ENCODE measurements at places on chromosomes 7 and 10. TPM values are rescaled to one million over a fixed set of nuclear protein-coding genes. Genes with fewer than 3 reads are reported as not detected.

DNA sequence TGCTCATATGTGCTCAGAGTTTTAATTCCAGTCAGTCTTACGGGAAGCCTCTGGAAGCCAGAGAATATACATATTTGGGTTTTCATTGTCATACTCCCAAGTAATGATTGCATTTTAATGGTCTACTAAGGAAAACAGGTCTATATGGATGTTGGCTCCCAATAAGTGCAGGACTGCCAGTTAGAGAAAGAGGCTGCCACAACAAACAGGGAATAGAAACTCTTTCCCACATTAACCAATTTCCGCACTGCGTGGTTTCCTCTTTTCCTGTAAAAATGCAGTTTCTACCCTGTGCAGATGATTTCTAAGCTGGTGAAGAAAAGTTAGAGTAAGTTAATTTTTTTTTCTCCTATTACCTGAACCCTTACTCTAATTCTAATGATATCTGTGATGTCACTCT lies 78.2 kb downstream of the CCSER2 start:
- DNase-seq: no peak

GRCh38 chr7:83032195-83032594 lies 130.5 kb downstream of the PCLO start:
- DNase-seq: no peak

DNA sequence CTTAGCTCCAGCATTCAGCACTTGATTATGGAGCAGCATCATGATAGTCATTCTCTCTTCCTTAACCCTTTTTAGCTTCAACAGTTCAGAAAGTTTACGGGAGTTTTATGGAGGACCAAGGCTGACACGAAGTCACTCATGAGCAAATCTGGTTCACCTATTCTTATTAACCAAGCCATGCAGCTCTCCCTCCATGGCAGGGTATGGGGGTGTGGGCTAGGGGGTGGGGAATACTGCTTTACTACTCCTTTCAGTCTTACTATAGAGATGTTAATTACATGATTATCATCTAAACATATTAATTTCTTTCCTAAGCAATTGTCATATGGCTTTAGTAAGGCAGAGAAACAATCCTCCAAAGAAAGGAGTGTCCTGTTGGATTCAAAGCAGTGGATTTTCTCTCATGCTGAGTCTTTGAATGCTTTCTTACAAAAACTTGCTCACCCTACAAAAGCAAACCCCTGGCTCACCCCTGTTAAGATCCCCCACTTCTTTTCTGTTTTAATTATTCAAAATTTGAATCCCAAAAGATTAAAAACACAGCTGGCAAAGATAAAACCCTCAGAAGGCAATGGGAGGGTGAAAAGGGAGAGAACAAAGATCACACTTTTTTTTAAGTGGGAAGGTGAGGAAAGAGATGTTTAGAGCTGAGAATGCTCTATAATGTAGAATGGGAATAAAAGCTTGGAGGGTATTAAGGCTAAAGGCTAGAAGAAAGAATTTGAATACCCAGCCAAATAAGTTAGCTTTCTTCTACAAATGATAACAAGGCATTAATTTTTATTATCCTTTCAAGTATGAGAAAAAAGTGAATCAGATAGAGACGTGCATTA lies 46.4 kb upstream of the SEMA3E start:
- no peak for DNase-seq

DNA sequence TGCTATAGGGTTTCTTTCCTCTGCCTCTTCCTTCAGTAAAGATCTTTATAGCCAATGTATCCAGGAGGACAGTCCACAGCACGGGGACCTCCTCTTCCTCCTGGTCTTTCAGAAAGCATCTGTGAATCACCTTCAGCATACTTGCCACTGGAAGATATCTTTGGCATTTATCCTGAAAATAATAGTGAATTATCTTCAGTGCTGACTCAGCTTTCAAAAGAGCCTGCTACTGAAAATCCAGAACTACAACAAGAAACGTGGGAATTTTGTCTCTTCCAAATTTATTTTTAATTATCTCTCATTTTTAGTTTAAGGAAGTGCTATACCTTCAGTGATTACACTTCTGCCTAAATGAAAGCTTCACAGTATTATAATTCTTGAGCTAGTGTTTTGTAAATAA lies 7.6 kb upstream of the UNC5B start:
- DNase-seq: no peak

DNA sequence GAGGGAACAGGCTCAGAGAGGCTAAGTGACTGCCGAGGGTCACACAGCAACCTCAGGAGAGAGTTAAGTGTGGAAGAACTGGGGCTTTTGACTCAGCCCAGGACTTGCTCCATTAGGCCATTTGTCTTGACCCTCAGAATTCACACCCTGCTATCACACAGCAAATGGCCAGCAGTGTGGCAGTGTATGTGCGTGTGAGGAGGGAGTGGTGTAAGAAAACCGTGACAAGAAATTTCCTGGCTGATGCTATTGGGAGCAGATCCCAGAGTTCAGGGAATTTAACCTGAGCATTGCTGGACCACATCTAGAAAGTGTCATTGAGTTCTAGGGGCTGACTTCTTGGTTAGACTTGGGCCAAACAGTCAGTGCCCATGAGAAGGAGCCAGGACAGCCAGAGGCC lies 18.4 kb downstream of the VWA2 start:
- peak; percentile 37 for DNase-seq

GRCh38 chr7:77258014-77258413 lies 58.4 kb upstream of the FGL2 start:
- no peak for DNase-seq

DNA sequence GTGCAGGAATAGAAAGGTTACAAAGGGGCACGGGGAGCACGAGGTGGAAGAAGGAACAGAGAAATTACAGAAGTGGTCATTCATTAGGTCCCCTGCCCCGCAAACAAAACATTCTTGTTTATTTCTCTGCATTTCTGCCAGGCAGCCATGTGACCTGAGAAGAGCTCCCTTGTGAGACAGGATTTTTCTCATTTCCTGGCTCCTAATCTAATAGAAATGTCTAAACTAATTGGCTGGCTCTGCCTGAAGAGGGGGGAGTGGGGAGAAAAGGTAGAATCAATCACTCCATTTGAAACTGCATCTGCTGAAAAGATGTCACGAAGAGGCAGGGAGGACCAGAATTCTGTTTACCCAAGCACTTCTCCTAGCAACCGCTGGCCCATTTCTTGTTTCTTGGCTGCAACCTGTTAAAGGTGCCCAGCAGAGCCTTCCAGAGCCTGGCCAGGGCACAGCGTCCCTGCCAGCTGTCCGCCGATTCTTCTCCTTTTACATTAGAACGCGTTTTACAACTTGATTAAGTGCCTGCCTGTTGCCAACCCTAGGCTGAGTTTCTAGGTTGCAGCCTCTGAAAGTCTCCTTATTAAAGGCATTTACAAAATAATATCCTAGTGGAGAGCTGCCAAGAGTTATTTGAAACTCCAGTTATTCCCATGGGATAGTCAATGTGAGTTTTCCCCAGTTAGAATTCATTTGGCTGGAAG lies 1227.6 kb downstream of the TYW1 start:
- no peak for DNase-seq

- no peak for DNase-seq
Observed at GRCh38 chr7:26367219-26367711, 75.6 kb downstream of the SNX10 start.

DNA sequence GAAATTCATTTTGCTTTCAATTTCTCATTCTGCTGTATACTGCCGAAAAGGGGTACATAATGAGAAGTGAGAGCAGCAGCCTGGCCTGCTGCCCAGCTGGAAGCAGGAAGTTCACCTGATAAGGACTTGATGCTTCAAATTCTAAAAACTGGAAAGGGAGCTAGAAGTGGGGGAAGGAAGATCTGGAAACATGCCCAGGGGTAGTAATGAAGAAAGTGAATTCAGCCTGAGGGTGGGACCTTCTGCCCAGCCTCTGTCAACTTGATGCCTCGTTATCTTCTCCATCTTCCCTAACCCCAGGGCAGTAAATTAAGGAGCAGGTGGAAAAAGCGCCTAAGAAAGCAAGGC lies 69.4 kb downstream of the ARMH3 start:
- no peak for DNase-seq

- no peak for DNase-seq
Observed at GRCh38 chr10:117550076-117550475, 7.5 kb downstream of the EMX2 start.

DNA sequence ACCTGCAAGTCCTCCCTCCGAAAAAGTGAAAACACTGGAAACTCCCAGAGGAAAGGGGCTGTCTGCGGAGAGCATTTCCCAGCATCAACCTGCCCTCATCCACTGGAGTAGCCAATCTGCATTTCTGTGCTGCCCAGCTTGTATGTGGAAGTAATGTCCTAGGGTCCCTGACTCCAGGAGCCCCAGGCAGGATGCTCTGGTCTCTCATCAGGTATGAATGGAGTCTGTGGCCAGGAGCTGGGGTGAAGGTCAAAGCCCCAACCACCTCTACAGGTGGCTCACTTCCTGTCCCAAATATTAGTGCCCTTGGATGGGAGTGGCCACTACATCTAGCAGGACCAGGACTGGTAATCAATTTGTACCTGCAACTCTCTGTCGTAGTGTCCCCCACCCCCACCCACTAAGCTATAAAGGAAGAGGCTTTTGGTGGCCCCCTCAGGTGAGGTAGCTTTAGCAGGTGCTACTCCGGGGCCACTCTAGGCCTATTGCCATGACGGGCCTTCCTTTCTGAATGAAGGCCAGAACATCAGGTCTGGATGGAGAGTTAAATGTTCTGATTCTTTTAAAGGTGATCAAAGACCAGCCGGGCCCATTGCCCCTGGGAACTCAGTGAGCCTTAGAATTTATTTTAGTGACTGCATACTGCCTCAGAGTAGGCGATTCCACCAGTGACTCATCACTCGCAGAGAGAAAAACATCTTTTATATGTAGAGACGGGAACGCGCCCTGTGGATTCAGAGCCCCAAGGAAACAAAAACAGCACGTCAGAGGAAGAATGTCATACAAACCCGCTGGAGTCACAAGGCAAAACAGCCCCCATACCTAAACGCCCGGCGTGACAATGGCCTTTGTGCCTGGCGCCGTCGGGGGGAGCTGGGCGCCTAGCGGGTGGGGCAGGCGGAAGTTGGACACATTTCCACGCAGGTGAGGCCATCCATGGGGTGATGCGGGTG lies 13.0 kb downstream of the EN2 start:
- DNase-seq: no peak

GRCh38 chr10:100645091-100645490 lies 100.3 kb upstream of the PAX2 start:
- no peak for DNase-seq

DNA sequence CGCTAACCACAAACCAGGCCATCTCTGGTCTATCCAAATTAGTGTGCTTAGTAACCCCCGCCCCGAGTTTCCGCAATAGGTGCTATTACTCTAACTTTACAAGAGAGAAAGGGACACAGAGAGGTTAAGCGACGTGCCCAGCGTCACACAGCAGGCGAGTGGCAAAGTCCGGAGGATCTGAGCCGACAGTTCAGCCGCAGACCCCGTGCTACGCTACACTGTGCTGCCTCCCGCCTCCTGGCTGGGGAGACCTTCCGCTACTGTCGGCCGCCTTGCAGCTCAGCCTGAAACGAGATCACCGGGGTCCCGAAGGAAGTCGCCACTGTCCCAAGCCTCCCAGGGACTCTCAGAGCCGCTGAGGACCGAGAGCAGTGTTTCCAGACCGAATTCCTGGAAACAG lies 799 bp downstream of the INTS1 start:
- no peak for DNase-seq

- DNase-seq: no peak
Observed at GRCh38 chr7:57404343-57404966, 45.5 kb upstream of the ZNF716 start.

DNA sequence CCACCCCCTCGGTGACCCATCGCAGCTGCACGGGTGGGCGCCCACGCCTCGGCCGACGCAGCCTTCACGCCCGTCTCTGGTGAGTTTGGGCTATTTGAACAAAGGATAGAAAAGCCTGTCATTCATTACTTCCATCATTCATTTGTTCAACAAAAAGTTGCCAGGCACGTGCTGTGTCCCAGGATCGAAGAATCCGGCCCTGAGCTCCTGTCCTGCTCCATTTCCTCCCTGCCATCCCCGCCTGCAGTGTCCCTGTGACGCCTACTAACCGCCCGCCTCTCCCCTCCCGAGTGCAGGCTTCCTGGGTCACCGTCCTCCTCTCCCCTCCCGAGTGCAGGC lies 340.1 kb downstream of the WDR37 start:
- no peak for DNase-seq

GRCh38 chr7:151707105-151707469 lies 169.8 kb downstream of the PRKAG2 start:
- DNase-seq: no peak

GRCh38 chr10:112330162-112330561 lies 43.8 kb upstream of the ACSL5 start:
- DNase-seq: no peak

DNA sequence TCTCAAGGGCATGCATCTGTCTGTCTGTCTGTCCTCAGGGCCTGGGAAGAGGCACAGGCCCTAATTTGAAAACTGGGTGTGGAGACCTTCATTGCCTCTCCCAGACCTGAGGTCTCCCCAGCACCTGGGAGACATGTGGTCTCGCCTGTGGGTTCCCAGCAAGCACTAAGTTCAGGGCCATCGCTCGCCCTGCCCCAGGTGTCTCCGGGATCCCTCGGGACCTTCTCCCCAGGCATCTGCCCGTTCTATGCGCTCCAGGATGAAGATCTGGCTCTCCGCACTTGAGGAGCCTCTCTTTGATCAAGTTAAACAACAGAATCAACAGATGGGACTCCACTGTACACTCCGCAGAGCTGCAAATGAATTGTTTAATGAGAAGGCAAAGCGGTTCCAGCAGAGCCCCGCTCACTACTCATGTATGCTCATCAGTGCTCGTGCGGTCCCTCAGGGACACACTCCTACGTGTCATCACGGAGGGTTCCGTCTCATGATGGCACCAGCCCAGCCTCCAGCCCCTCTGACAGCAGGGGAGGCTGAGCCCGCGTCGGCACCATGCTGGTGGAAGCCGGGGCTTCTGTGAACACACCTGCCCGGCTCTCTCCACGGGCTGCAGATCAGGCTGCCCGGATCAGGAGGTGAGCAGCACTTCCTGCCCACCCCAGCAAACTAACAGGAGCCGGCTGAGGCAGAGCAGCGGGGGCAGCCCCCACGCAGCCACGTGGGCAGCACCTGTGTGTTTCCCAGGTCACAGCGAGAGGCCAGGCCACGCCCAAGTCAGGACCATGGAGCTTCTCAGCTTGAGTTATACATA lies 132.8 kb downstream of the TCERG1L start:
- no peak for DNase-seq

GRCh38 chr10:101566333-101567164 lies 21.5 kb downstream of the POLL start:
- DNase-seq: no peak

- no peak for DNase-seq
Observed at GRCh38 chr10:125377368-125377767, 217.0 kb upstream of the CTBP2 start.

GRCh38 chr7:55964261-55965099 lies at the start of gene NIPSNAP2:
Gene NIPSNAP2 (plus strand): TSS chr7:55964585. CDS start chr7:55964610, 25 bp downstream.
- peak; percentile 87 for DNase-seq

OR2A2 gene
- not detected for polyA plus RNA-seq

PNLIPRP1 gene
- polyA plus RNA-seq: not detected

MYL7 gene
- polyA plus RNA-seq: 2.4 TPM

PRLHR gene
- polyA plus RNA-seq: not detected

APBB1IP gene
- 1.2 TPM for polyA plus RNA-seq

MARVELD1 gene
- polyA plus RNA-seq: 62.1 TPM

SORBS1 gene
- 49.7 TPM for polyA plus RNA-seq

CUZD1 gene
- 0.90 TPM for polyA plus RNA-seq

MKX gene
- 10.4 TPM for polyA plus RNA-seq

Data from muscle of back (tissue), 13 donors.